ENCODE measurements at places on chromosomes 5 and 9.

DNA sequence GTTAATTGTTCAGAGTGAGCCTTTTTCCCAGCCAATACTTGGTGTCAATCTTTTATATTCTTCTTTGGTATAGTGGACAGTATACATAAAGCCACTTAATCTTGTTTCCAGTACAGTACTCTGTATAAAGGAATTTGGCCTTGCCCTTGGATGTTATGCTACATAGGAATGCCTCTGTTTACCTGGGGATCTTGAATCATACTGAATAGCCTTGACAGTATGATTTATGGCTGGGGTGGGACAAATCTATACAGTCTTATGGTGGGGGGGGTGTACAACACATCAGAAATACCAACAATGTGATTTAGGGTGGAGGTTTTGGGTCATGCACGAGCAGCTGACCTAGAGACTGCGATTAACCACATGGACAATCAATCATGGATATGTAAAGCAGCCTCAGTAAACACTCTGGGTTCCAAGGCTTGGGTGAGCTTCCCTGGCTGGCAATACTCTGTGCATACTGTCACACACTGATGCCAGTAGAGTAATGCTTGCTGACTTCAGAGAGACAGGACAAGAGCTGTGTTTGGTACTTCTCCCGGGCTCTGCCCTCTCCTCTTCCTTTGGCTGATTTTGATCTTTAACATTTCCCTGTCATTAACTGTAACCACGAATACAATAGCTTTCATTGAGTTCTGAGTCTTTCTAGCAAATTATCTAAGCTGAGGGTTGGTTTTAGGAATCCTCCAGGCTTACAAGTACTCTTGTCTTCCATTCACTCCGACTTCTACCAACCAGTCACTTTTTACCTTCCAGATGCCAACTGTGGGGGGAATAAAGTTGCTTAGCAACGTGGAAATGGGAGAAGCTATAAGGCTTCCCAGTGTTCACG is 84.6 kb downstream of the IARS1 start:
- no peak for DNase-seq

GRCh38 chr9:26463837-26464236 is 428.8 kb downstream of the CAAP1 start:
- DNase-seq, result no peak

- no peak for DNase-seq
Measured at GRCh38 chr9:12670006-12670405, 23.2 kb upstream of the TYRP1 start.

GRCh38 chr9:121478816-121479676 is 20.6 kb downstream of the GGTA1 start:
- no peak for DNase-seq

- no peak for DNase-seq
Measured at GRCh38 chr5:94778299-94778698, 159.8 kb downstream of the SLF1 start.

DNA sequence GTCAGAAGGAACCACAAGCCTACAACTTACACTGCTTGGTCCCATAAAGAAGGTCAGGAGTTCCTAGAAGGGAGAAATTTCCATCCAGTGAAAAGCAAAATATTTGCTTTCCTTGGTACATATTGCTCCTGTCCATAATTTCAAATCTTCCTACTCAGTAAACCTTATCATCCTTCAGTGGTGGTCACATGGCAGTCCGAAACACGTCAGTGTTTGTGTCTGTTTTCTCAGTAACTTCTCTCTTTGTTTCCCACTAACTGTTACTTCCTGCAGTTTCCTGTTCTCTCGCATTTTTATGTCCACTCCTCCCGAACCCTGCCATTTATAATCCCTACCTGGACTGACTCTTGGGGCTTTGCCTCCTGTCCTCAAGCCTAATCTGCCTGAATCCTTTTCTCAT is 129.1 kb downstream of the FANCC start:
- DNase-seq, result no peak

DNA sequence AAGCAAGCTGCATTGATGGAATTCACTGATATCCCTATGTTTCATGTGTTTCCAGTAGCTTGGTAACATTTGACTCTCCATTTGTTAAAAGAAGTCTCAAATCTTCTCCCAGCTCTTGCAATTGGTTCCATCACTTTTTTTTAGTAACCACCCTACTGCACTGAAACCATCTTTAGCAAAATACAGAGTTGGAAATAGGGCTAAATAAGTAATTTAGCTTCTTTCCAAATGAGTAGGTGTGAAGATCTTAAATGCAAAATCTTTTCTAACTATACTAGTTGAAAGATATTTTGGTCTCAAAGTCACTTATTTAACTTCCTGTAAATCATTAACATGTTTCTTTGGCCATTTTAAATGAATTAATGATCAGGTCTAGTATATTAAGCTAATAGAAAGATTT is 138.1 kb downstream of the DIRAS2 start:
- no peak for DNase-seq

DNA sequence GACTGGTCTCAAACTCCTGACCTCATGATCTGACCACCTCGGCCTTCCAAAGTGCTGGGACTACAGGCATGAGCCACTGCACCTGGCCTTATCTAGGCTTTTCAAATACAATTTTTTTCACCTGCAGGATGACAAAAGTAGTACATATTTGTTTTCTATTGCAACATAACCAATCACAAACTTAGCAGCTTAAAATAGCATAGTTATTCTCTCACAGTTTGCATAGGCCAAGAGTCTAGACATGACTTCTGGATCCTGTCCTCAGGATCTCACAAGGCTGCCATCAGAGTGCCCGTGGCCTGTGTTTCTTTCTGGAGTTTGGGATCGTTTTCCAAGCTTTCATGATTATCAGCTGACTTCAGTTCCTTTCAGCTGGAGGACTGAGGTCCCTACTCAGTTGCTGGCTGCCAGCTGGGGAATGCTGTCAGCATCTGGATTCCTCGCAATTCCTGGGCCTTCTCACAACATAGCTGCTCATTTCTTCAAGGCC is 348.9 kb downstream of the ARHGEF28 start:
- DNase-seq, result no peak

DNA sequence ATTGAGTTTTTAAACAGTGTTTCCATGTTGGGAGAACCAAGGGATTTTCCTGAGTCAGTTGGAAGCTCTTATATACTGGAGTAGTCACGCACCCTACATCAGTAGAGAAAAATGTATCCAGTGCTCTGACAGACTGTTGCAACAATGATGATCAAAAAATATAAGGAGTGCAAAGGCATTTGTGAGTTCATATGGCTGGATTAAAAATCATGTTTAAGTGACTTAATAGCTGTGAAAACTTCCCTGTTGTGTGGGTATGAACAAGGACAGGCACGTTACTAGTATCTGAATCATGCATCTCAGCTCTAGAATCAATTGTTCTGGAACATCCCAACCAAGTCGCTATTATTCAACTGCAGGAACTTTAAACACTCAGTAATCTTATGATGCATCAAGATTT is 229.7 kb downstream of the ROR2 start:
- DNase-seq, result no peak

GRCh38 chr9:37025071-37025822 is 8.8 kb downstream of the PAX5 start:
- DNase-seq, result no peak

- no peak for DNase-seq
Measured at GRCh38 chr5:433836-434235, 9.1 kb upstream of the EXOC3 start.

- DNase-seq, result no peak
Measured at GRCh38 chr5:56440871-56441740, 208.0 kb upstream of the ANKRD55 start.

DNA sequence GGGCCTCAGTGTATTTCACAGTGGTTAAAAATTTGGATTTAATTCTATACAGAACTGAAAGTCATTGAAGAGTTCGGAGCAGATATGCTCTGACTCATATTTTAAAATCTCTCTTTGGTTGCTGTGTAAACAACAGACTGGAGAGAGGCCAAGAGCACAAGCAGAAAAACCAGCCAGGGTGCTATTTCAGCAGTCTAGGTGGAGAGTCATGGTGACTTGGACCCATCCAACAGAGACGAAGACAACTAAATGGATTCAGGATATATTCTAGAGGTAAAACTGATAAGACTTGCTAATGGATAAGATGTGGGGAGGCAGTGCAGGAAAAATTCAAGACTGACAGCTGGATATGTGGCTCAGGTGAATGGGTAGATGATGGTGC is 168.9 kb downstream of the MAPKAP1 start:
- DNase-seq, result no peak

- DNase-seq, result no peak
Measured at GRCh38 chr5:124457101-124457500, 289.3 kb downstream of the ZNF608 start.

DNA sequence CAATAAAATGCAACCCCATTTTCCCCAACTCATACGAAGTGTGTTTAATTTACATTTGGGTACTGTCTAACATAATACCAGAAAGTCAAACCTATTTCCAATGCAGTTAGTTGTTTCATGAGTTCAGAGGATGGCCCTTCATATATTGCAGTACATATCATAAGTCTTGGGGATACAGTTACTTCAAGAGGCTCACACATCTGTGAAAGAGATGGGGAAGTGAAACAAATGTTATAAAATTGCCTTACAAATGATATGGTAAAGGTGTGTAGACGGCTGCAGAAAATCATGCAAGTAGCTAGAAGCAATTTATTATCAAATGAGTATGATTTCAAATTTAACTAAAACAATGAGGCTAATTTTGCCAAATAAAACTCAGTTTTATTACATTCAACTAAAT is 219.0 kb upstream of the CDH12 start:
- no peak for DNase-seq

DNA sequence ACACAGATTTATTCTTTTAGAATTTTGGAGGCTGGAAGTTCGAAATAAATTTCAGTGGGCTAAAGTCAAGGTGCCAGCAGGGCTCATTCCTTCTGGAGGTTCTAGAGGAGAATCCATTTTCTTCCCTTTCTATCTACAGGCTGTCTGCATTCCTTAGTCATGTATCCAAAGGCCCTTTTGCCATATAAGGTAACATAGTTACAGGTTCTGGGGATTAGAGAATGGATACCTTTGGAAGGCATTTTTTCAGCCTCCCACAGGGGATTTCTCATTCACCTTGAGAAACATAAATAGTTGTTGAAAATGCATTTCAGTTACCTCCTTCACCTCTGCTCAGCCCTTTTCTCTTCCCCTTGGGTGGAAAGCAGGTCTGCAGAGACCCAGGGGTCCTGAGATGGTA is 280.0 kb upstream of the MAP3K1 start:
- no peak for DNase-seq

GRCh38 chr5:1437876-1438559 is 7.2 kb downstream of the SLC6A3 start:
- DNase-seq, result no peak

GRCh38 chr5:72456391-72457074 is 50.7 kb downstream of the ZNF366 start:
- DNase-seq, result no peak

- no peak for DNase-seq
Measured at GRCh38 chr9:130610862-130611707, 31.7 kb downstream of the FUBP3 start.

DNA sequence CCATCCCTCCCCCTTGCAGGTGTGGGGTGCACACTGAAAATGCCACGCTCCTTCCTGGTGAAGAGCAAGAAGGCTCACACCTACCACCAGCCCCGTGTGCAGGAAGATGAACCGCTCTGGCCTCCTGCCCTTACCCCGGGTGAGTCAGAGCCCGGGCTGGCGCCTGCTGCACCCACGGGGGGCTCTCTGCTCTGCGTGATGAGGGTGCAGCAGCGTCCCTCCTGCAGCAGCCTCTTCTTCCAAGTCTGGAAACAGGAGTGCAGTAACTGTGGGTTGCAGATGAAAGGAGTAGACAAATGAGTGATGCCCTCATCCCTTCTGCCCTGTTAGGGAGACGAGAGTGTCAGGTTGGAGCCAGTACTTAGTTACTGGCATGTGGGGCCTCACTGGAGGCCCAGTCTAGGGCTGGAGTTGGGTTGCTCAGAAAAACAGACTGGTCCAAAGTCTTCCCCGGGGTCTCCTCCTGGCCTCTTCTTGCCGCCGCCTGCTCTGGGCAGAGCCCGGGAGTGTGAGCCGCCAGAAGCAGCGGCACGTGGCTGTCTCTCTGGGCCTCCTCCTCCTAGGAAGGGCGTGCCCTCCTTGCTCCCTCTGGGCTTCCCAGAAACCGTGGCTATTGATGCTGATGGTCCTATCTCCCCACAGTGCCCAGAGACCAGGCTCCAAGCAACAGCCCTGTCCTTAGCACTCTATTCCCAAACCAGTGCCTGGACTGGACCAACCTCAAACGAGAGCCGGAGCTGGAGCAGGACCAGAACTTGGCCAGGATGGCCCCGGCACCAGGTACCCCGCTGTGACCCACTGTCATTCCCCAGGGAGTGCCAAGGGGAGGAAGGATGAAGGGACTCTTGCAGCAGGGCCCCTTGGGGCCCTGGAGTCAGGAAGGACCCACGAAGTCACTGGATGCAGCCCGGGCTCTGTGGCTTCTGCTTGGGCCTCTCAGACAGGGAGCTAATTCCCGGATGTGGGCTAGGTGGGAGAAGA is 8.4 kb downstream of the GFI1B start:
- no peak for DNase-seq

DNA sequence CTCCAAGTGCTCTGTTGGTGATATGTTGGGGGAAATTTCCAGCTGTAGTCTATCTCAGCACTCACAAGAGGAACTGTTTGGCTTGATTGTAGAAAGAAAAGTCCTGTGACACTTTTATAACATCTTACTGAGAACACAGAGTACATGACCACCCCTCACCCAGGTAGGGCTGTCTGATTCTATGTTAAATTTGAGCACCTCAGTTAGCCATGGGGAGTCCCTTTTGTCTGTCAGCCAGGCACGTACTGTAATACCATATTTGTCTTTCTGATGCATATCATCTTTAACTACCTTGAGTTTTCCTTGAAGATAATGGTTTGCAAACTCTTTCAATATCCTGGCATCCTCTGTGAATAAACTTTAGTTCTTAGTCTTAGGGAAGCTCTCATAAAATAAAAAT is 164.5 kb downstream of the IZUMO3 start:
- DNase-seq, result no peak

- DNase-seq, result no peak
Measured at GRCh38 chr5:34923694-34924461, 5.5 kb upstream of the DNAJC21 start.

DNA sequence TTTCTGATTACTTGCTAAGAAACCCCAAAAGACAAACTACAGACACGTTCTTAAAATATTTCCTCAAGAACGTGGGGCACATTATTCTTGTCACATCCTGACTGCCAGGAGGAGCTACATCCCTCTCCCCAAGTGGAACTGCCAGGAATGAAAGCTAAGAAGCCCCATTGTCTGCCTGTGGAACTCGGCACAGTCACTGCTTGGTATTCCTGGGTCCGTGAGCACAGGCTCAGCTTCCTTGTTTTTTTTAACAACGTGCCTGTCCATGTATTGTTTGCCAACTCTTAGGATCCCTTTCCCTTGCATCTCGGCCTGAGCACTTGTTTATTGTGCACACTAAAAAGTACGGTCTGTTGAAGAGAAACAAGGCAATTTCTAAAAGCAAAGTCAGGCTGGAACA is 47.0 kb upstream of the SELENOP start:
- no peak for DNase-seq

GRCh38 chr9:129891569-129891968 is 56.3 kb downstream of the USP20 start:
- DNase-seq, result no peak

DNA sequence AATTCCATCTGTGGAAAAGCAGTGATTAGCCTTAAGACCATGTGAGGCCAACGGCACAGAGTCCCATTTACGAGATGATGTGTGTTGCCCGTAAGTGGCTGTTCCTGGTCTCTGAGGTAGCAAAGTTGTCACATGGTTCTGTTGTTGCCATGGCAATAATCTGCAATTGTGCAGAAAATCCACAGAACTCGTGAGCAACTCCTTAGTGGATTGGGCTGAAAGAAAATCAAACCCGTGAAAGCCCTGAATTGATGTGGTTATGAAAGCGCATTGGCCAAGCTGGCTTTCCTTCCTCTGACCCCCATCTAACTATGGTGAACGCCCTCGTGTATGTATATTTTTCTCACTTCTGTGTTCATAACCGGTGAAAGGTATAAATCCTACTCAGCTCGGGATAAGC is 614.7 kb downstream of the EBF1 start:
- no peak for DNase-seq

All from cortex of kidney (tissue), 1 donor.